SK-N-DZ (cell line): ENCODE measurements at places on chromosomes 1 and 21.

- no peak for DNase-seq
Measured at GRCh38 chr21:32281531-32281930, 2.7 kb upstream of the MIS18A start.

- DNase-seq = no peak
Measured at GRCh38 chr1:201625226-201625761, 86.4 kb downstream of the NAV1 start.

DNA sequence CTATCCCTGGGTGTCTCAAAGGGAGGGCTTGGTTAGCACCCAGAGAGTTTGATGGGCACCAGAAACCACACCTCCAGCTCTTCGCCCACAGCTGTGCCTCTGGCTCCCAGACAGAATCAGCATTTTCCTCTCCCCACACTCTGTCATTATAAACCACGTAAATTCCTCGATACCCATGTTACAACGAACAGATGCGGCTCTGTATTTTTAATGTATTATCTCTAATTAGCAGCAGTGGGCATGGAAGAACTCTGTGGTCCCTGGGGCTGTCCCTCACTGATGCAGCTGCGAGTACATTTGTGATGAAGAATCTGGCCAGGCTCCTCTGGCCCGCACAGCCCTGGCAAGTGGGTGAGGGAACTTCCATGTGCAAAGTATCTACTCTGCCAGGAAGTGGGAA is 10.8 kb downstream of the HMGB4 start:
- no peak for DNase-seq

DNA sequence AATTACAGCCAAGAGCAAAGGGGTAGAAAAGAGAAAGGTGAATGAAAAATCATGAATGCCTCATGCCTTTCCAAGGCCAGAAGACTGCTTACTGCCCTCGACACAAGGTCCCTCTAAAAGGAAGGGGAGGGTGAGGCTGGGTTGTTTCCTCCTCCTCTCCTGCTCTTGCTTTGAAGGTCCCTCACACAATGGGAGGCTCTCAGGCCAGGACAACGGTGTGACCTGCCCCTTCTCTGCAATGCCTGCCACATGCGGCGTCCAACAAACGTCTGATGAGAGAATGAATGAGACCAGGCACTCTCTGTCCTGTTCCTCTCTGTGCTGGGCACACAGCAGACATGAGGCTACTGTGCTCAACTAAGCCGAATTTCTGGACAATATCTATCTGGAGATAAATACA is 51.3 kb downstream of the SSBP3 start:
- no peak for DNase-seq

- DNase-seq = no peak
Measured at GRCh38 chr21:44051462-44051941, 39.4 kb downstream of the TRAPPC10 start.
